ENCODE measurements at places on chromosomes 11 and 22.

DNA sequence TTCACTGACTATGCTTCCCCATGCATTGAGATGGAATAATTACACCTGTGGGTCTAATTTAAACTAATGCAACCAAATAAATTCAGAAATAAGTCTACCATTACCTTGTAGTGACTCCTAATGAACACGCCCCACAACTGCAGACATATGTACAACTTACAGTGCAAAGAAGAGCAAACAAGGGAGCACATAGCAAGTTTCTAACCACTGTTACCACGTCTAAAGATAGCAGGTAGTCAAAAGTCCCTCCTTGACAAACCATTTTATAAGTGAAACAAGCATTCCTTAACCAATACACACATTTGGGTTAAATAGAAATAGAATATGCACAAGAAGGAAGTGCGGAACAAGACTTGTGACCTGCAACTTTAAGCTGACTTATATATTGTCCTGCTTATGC, 20.6 kb downstream of the PHF21A start:
- DNase-seq = no peak

DNA sequence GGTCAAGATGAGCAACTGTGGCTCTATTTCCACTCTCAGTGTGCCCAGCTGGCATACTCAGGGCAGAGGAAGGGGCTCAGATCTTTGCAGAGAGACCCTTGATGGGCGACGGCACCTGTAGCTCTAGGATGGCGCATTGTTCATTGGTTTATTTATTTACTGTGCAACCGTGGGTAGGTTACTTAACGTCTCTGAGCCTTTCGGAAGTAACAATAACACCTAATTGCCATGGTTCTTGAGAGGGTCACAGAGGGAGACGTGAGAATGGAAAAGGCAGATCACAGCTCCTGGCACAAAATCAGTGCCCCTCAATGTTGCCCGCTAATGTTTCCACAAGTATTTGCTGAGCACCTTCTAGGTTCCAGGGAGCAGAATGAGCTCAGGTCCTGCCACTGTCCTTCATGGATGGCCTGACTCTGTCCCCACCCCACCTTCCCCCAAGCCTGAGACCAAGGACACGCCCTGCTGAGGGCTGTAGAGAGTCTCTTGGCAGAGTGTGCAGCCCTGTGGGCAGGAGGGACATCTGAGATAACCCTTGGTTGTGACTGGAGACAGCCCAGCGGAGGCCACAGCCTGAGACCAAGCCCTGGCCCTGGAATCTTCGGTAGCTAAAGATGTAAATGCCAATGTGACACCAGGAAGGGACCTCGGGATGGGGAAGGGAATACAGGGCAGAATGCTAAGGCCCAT, 780 bp upstream of the ALDH3B2 start:
- no peak for DNase-seq

DNA sequence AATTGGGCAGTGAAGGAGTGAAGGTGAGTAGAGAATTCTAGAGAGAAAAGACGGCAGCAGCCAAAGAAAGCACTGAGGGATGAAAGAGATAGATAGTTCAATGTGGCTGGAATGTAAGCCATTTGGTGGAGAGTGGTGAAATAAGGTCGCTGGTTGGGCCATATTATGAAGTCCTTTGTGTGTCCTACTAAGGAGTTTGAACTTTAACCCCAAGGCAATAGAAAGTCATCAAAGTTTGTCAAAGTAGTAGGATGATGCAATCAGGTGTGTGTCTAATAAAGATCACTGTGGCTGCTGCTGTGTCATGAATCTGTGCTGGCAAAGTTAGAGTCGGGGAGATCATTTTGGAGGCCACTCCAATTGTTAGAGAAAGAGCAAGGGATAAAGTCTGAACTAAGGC, 18.7 kb downstream of the RNF121 start:
- no peak for DNase-seq

DNA sequence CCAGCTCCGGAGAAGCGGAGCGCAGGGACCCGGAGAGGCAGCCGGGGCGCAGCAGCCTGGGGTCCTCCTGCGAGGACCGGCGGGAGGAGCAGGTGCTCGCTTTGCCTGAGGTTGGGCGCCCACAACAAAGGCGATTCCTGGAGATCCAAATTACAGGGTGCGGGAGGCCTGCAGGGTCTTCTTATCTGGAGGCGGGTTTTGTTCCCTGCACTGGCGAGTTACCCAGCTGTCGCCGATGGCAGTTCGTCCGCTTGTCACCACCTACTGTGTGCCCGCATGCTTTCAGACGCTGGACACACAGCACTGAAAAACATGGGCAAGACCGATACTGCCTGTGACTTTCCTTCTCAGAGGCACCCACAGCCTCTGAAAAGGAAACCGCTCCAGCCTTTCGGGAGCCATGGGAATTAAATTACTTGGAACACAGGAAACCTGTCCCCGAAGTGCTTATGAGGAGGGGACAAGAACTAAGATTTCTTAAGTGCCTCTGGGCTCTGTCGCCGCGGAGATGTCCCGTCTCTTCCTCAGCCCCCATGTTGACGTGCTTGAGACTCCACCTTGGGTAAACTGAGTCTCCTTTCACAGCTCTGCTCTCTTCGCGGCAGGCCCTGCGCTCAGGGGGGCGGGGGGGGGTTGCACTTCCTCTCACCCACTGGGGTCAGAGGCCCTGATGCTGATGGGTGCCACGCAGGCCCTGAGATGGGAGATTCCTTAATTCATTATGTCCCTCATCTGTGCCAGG, 1.3 kb upstream of the ZFTA start:
- DNase-seq = no peak

DNA sequence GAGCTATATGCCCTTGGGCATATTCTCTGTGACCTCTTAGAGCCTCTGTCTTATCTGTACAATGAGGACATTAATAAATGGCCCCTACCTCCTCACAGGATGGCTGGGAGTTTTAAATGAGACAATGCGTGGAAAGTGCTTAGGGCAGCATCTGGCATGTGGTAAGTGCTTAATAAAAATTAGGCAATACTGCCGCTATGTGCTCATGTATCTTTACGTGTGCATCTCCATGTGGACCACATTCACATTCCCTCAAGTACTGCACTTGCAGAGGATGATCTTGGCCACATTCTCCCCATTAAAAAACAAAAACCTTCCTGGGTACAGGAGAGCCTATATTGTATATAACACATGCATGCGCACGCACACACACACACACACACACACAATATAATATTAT, 19.1 kb upstream of the BSX start:
- no peak for DNase-seq

GRCh38 chr11:92300876-92301275, 76.3 kb downstream of the FAT3 start:
- DNase-seq = no peak

GRCh38 chr11:35272391-35272902, 133.5 kb downstream of the CD44 start:
- peak; percentile 17 for DNase-seq

GRCh38 chr11:81159900-81160299, 1573.8 kb downstream of the FAM181B start:
- no peak for DNase-seq

GRCh38 chr11:128530118-128531074, 57.0 kb downstream of the ETS1 start:
- DNase-seq = no peak

- DNase-seq = no peak
Measured at GRCh38 chr11:33847251-33847650, 44.6 kb downstream of the LMO2 start.

- DNase-seq = no peak
Measured at GRCh38 chr11:28659716-28660348, 551.6 kb downstream of the METTL15 start.

- DNase-seq = no peak
Measured at GRCh38 chr11:69251639-69252489, 42.1 kb upstream of the MYEOV start.

DNA sequence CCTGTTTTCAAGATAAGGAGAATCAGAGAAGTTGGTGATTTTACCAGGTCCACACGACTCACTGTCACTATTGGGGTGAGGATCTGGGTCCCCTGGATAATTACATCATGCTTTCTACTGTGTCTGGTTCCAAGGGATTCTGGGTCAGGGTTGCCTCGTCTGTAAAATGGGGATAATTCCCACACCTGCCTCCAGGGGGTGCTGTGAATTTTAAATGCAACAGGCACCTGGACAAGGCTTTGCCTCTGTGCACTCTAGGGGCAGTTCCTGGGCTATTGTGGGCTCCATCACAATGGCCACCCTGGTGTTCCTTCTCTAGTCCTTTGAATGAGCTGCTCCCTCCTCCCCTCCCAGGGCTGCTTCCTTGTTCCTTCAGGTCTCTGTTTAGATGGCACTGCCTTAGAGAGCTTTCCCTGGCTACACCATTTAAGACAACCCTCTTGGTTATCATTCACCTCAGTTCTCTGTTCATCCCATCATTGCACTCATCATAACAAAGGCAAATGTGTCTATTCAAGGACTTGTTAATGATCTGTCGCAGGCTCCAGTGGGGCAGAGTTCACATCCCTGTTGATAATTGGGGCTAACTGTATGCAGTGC, 178.6 kb downstream of the MIAT start:
- DNase-seq = no peak

DNA sequence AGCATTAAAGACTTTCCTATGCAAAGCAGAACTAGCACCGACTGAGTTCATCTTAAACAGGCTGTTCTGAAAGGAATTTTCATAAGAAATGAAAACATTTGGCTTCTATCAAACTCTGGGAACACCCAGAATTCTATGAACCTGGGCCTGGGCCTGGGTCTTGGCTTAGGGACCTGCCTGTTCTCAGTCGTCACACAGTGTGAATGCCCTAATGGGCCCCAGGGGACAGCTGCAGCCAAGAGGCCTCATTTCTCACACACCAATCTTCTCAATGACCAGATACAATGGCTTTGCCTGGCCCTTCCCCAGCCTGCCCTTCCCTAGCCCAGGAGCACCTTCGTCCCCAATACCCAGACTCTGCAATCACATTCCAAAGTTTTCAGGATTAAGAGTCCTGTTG, 234.9 kb upstream of the ARHGAP20 start:
- no peak for DNase-seq

GRCh38 chr11:8356721-8357504, 93.2 kb upstream of the LMO1 start:
- no peak for DNase-seq

DNA sequence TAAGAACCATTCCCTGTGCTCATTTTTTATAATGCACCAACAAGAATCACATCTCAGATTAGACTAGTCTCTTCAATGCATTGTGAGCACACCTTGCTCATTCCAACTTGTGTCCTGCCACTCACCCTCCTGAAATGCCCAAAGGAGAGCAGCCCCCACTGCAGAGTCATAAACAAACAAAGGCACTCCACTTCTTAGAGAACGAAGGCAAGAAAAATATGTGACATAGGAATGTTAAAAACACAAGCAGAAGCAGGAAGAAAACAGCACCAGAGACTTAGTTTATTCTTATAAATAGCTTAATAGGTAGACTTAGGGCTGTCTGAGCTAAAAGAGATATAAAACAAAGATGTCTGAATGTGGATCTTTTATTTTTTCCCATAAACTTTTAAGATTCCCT, 57.2 kb downstream of the GUCY1A2 start:
- no peak for DNase-seq

DNA sequence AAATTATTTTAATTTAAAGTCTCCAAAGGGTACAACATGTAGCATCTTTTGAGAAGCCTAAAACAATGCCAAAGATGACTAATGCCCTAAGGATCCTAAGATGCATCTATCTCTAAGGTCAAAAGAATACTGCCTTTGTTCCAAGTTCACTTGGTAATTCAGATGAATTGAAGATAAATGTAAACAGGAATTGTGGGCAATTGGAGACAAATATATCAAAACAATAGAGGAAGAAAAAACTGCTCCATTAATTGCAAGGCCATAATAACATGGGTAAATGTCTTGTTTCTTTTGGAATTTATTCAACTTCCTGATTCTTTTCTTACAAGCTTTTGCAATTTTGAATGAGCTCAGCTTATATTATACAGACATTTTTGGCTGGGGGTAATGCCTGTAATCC, 338.6 kb downstream of the TTC28 start:
- no peak for DNase-seq

GRCh38 chr11:110311783-110312579, 15.6 kb upstream of the RDX start:
- no peak for DNase-seq

DNA sequence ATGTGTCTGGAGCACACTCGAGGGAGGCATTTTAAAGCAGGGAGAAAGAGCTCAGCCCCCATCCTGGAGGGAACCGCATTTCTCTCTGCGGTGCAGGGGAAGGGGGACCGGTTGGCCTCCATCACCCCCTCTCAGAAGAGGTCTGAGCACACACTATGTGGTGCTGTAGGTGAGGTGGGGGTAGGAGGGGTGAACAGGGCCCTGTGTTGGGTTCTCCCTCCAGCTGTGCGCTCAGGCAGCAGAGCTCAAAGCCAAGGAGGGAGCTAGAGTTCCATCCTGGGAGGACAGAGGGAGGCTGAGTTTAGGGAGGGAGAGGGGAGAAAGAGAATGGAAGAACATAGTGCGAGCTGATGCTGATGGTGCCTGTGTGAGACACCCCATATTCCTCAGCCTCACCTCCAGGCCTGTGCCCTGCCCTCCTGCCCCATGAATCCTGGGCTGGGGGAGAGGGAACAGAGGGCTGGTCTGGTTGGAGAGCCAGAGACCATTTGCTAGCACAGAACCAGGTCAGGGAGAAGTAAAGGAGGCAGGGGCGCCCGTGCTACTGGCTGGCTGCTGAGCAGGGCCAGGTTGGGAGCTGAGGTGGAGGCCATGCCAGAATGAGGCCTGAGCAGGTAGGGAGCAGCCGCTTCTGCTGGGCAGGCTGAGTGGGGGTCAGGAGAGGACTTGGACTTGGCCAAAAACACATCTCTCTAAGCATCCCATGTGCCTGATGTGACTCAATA, 43.7 kb downstream of the ALX4 start:
- DNase-seq = no peak

- no peak for DNase-seq
Measured at GRCh38 chr11:45806937-45807791, 2.2 kb downstream of the SLC35C1 start.

GRCh38 chr11:47184711-47185304, 1.4 kb downstream of the PACSIN3 start:
- DNase-seq = no peak

- no peak for DNase-seq
Measured at GRCh38 chr11:2794968-2795322, 90.6 kb downstream of the CDKN1C start.

- DNase-seq = no peak
Measured at GRCh38 chr11:15519124-15519791, 404.5 kb downstream of the INSC start.

DNA sequence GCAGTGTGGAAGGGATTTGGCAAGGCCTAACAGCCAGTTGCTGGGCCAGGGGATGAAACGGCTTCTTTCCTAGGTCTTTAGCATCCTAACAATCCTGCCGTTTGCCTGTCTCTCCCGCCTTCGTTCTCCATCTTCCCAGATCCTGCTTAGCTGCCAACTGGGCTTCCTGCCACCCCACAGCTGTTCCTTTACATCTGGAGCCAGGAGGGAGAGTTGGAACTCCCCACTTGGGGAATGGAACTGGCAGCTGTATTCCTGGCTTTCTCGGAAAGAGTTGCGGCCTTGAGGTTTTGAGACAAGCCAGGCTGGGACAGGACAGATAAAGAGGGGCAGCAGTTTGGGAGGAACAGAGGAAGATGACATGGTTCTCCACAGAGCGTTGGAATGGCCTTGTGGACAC, 59.6 kb downstream of the ST3GAL4 start:
- DNase-seq = no peak

All from activated effector memory CD4-positive, alpha-beta T cell treated with Interleukin-2 at 50 U/mL for 16 hours (primary cell).